Activated naive CD4-positive, alpha-beta T cell treated with anti-CD3 and anti-CD28 coated beads, Interleukin-2, amount 10 ng/mL, durations not matched to agents 7 days and 5 days (primary cell): ENCODE measurements at places on chromosomes 4 and X.

DNA sequence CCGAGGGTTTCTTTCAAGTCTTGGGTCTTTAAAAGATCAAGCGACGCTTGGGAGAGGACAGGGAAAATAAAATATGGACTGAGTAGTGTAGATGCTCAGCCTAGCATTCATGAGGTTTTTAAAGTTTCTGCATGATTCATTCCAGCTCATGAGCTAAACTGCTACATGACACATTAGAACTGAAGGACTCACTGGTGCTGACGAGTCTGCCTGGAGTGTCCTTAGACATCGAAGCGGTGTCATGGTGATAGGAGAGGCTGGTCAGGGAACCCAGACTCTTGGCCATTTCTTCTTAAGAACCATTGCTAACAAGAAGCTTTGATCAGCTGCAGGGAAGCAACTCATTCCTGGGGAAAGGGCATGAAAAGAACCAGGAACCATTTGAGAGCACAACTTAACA, 158.6 kb downstream of the TRIML1 start:
- no peak for DNase-seq

DNA sequence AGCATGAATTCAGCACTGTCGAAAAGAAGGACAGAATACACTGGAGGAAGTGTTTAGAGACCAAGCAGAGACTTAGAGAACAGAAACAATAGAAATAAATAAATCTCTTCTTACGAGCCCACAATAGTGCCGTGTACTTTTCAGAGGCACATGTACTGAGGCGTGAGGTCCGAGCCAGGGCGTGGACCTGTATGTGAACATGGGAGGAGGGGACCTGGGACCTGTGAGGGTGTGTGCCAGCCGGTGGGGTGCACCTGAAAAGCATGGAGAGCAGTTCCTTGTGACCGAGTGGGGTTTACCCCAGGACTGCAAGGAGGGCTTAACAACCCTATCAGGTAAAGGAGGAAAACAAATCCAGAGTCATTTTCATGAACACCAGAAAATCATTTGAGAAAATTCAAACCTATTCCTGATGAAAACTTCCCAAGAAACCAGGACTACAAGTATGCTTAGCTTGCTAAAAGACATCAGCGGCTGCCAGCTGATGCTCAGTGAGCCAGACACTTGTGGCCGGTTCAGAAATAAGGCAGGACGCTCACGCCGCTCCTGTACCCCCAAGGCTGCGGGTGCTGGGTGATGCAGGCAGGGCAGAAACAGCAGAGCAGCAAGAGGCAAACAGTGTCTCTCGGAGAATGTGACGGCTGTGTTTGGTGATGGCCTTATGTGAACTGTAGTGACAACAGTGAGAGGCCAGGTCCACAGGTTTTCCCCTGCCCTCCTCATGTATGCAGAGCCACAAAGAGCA, 37.1 kb downstream of the NELFA start:
- no peak for DNase-seq

GRCh38 chr4:80192937-80193336, 4.4 kb upstream of the PRDM8 start:
- DNase-seq, result no peak

- no peak for DNase-seq
Measured at GRCh38 chrX:10296576-10296975, 139.8 kb downstream of the CLCN4 start.

- DNase-seq, result no peak
Measured at GRCh38 chr4:17490575-17491059, 21.3 kb downstream of the QDPR start.

- DNase-seq, result no peak
Measured at GRCh38 chrX:120672841-120673530, 43.1 kb upstream of the C1GALT1C1 start.

- peak; percentile 59 for DNase-seq
Measured at GRCh38 chr4:140049024-140049848, 104.7 kb downstream of the MAML3 start.

DNA sequence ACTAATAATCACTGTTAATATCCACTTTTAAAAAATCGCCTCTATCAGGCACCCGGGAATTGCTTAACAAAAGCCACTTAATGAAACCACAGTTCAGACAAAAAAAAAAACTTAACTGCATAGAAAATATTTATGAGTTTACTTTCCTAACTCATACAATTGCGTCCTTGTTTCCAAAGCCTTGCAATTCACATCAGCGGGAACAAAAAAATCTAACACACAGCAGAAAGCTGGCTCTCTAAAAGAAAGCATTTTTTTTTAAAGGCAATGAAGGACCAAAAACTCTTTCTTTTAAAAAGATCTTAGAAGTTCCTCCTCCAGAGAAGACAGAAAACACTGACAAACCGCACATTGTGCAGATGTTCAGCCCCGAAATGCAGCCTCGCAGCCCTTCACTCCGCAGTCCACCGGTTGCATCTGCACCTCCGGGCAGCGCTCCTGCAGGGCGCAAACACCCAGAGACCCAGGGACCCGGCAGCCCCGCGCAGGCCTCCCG, 812 bp downstream of the FAT1 start:
- DNase-seq, result no peak

DNA sequence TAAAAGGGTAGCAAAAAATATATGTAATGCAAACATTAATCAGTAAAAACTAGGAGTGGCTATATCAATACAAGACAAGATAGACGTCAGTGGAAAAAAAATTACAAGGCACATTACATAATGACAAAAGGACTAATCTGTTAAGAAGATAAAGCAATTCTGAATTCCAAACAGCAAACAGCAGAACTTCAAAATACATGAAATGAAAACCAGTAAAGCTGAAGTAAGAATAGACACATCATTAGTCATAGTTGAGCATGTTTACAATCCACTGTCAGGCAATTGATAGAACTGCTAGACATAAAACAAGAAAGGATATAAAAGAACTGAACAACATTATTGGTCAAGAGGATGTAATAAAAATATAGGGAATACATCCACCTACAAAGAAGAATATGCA, 12.2 kb downstream of the SULT1B1 start:
- DNase-seq, result no peak
